Melanocyte of skin (primary cell): ENCODE measurements at places on chromosomes 1 and 21. TPM values are rescaled to one million over a fixed set of nuclear protein-coding genes. Genes with fewer than 3 reads are reported as not detected.

PRPF38A gene
- total RNA-seq, result 6.5 and 7.6 TPM in 2 replicates

SPATA21 gene
- total RNA-seq, result not detected in 2 replicates

PLEKHN1 gene
- not detected in 2 replicates for total RNA-seq

MPL gene
- not detected in 2 replicates for total RNA-seq

LIPI gene
- not detected in 2 replicates for total RNA-seq

PHLDA3 gene
- total RNA-seq, result 18.4 and 40.6 TPM in 2 replicates

GUCA2A gene
- not detected in 2 replicates for total RNA-seq

KRTAP13-2 gene
- not detected in 2 replicates for total RNA-seq

NUF2 gene
- 24.6 and 30.8 TPM in 2 replicates for total RNA-seq

DEPDC1 gene
- total RNA-seq, result 12.7 and 21.0 TPM in 2 replicates

RXRG gene
- total RNA-seq, result 6.9 and 8.4 TPM in 2 replicates

TMEM82 gene
- not detected in 2 replicates for total RNA-seq

KRTAP10-1 gene
- total RNA-seq, result not detected in 2 replicates

CFAP57 gene
- total RNA-seq, result not detected in 2 replicates

CD52 gene
- not detected in 2 replicates for total RNA-seq

TP73 gene
- total RNA-seq, result under 0.01 TPM in 1 of 2 replicates, not detected in the other

RHOU gene
- total RNA-seq, result 0.34 and 0.36 TPM in 2 replicates

MMP23B gene
- under 0.01 and 0.93 TPM in 2 replicates for total RNA-seq

SPRR2B gene
- not detected in 2 replicates for total RNA-seq
